ENCODE measurements at places on chromosomes 13 and 19.

DNA sequence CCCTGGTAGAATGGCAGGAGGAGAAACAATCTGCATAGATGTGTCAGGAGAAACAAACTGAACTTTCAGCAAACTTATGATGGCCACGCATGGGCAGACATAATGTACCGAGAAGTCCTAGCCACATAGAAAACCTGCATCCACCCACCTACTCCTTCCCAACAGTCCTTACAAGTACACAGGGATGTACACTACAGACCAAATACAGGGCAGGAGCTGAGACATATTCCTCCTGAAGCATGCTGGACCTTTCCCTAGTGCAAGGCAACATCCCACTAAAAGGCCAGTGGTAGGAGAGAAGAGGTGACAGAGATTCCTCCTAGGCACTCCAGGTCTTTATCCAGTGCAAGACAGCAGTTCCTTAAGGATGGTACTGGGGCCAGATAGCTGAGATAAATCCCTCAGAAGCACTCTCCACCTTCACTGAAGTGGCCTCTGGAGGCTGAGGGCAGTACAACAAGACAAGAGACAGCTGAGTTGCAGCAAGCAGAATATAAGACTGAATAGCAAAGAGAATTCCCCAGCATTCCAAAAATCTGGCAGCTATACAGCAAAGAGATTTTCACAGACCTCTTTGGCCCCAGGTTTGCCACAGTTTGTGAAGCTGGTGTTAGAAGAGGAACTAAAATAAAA is 18.3 kb downstream of the VWA8 start:
- no peak for DNase-seq

- no peak for DNase-seq
Observed at GRCh38 chr13:41969072-41969471, 8.2 kb upstream of the VWA8 start.

DNA sequence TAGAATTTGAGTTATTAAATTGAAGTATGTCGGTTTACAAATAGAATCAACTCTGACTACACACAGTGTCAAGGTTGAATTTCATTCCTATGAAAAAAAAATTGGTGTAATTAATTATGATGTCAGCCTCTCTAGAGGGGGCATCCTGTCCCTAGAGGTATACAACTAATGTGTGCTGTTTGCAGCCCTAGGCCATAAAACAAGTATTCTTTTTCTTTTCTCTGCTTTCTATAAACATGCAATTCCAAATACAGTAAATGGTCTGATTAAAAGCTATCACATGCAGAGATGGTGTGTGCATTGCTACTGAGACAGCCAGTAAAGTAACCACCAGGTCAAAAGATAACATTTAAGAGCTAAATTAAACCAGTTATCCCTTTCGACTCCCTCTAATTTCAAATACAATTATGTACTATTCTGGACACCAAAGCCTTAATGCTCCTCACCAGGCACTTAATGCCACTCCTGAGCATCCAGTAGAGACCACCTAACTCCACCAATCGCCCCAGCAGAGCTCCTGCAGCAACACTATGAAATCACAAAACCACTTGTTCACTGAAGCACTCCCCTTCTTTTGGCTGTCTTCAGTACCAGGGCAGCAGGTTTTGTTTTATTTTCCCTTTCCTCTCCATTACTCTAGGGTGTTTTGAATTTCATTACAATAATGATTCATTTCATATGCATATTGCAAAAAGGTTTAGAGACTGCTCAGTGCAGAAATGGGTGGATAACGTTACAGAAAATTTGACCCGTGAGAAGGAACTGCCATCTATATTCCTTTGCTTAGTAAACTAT is 426.9 kb downstream of the PCDH9 start:
- DNase-seq = no peak

GRCh38 chr13:59452189-59452890 is 711.4 kb downstream of the DIAPH3 start:
- DNase-seq = no peak

DNA sequence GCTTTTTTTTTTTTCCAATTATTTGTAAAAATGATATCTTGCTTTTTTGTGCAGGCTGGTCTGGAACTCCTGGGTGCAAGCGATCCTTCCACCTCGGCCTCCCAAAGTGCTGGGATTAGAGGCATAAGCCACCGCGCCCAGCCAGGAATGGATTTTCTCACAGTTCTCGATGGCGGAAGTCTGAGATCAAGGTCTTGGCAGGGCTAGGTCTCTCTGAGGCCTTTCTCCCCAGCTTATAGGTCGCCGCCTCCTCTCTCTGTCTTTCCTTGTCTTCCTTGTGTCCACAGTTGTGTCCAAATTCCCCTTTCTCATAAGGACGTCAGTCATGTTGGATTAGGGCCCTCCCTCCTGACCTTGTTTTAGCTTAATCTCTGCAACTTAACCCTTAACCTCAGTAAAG is 200.5 kb downstream of the UQCRFS1 start:
- no peak for DNase-seq

DNA sequence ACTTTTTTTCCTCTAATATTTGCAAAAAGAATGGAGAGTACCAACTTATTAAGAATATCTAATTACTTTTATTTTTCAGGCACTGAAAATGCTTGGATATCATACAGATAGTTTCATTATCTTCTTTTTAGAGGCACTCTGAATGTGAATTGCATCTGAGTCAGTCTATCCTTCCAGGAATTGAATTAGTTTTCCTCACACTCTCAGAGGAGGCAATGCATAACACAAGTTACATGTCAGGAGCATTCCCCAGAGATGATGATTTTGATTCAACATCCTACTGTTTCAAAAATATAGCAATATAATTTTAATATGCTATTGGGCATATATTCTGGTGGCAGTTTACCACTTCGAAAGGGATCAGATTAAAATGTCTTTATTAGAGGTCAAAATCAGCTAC is 1315.4 kb downstream of the PCDH9 start:
- no peak for DNase-seq

DNA sequence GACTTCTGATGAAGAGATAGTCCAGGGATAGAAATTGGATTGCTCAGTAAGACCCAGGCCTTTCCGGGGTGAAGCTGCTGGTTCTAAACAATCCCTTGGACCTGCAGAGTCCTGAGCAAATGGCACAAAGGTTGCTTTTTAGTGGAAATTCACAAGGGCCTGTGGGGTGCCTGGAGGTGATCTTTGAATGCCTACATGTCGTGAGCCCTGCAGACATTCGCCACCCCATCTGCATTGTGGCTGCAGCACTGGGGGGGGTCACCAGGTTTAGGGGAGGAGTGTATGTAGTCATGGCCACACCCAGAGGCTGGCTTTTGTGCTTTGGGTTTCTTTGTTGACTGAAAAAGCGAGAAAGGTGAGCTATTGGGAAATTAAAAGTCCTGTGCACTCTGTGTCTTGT is 41.4 kb downstream of the SLC7A9 start:
- no peak for DNase-seq

- DNase-seq = no peak
Observed at GRCh38 chr19:9000933-9001332, 9.3 kb downstream of the MUC16 start.

DNA sequence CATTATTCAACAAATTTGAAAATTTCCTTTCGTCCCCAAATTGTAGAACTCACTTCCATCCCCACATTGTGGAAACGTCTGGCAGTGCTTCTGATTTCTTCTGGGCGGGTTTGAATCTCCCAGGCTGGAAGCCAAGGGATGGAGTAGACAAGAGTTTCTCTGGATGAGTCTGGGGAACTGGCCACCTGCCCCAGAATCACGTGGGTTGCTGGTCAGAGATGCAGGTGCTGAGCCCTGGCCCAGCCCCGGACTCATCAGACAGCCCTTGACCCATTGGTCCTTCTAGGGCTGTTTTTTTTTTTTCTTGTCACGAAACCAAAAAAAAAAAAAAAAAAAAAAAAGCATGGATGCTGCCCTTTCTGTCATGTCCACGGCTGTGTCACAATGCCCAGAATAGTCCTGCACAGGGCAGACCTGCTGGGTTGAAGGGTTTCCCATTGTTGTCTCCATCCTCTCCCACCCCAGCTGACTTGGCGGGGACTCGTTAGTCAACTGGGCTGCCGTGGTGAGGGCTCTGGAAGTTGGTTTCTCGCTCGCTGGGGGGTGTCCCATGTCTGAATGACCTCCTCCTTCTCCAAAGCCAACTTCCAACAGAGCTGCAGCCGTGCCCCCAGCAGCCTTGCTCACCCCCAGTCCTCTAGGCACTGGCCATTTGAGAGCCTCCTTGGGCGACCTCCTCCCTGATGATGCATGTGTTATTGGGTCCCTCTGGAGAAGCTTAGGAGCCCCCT is 12.8 kb downstream of the CHST8 start:
- no peak for DNase-seq

DNA sequence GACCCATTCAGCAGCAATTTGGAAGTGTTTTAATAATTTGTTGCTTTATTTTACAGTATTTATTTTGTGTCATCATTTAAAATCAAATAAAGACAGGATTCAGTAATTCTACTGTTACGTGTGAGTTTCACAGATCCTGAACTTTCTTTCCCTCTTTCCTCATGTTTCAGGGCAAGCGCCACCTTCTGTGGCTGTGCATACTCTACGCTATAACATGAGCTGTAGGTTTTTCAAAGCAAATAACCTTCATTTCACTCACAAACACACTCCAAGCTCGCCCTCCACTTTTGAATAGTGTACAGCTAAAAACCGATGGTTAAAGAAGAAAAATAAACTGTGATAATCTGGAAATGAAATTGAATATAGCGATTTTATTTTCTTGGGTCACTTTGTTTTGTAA is 753.3 kb downstream of the OLFM4 start:
- DNase-seq = no peak

GRCh38 chr19:44677019-44677811 is 5.9 kb downstream of the CEACAM19 start:
- DNase-seq = no peak

- no peak for DNase-seq
Observed at GRCh38 chr19:52039169-52039568, 9.5 kb downstream of the ZNF432 start.

- no peak for DNase-seq
Observed at GRCh38 chr13:91144054-91144453, 203.4 kb upstream of the MIR17HG start.

GRCh38 chr19:51431124-51431523 is 13.7 kb upstream of the SIGLEC10 start:
- no peak for DNase-seq

- no peak for DNase-seq
Observed at GRCh38 chr13:41307884-41308640, 3.0 kb upstream of the NAA16 start.

DNA sequence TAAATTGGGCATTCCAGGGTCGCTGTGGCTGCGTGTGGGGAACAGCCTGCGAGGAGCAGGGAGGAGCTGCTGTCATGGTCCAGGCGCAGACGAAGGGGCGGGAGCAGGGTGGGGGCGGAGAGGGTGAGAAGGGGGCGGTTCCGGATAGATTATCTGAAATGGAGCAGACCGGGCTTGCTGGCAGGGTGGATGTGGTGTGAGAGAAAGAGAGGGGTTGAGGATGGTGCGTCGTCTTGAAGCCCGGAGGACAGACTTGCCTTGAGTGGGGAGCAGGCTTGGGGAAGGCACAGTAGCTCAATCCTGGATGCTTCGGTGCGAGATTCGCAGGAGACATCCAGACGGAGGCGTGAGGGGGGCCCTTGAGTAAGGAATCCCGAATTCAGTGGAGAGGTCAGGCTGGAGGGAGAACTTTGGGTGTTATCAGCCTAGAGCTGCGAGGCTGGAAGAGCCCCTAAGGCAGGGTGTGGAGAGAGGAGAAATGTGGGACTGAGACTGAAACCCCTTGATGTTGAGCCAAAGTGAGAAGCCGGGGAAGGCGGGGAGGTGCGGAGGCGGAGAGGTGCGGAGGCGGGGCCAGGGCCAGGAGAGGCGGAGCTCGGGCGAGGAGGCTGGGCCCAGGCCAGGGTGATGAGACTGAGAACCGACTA is 40.6 kb downstream of the DPF1 start:
- no peak for DNase-seq

- DNase-seq = no peak
Observed at GRCh38 chr19:46599716-46600373, 1.3 kb upstream of the CALM3 start.

- no peak for DNase-seq
Observed at GRCh38 chr13:20157151-20157796, 3.6 kb downstream of the GJA3 start.

DNA sequence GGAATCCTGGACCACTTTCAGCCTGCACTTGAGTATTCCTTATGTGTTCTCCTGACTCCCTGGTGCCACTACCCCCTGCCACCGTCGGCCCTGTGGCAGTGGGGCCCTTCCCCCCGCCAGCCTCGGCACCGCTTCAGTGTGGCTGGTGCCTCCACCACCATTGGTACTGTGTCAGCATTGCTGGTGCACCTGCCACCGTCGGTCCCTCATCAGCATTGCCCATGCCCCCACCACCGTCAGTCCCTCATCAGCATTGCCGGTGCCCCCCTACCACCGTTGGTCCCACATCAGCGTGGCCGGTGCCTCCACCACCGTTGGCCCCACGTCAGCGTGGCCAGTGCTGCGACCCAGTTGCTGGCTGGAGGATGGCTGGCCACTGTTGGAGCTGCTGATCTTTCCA is 228.5 kb downstream of the TM9SF2 start:
- DNase-seq = no peak

GRCh38 chr13:98419786-98420553 is 156.9 kb downstream of the STK24 start:
- DNase-seq = no peak

DNA sequence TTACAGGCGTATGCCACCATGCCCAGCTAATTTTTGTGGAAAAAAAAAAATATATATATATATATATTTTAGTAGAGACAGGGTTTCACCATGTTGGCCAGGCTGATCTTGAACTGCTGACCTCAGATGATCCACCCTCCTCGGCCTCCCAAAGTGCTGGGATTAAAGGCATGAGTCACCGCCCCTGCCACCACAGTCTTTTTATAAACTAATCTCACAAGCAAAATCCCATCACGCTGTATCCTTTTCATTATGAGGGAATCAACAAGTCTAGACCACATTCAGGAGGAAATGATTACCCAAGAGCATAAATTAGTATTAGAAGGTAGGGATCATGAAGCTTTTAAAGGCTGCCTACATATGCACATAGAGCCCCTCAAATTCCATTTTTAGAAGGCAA is 210.6 kb upstream of the NBEA start:
- DNase-seq = no peak

DNA sequence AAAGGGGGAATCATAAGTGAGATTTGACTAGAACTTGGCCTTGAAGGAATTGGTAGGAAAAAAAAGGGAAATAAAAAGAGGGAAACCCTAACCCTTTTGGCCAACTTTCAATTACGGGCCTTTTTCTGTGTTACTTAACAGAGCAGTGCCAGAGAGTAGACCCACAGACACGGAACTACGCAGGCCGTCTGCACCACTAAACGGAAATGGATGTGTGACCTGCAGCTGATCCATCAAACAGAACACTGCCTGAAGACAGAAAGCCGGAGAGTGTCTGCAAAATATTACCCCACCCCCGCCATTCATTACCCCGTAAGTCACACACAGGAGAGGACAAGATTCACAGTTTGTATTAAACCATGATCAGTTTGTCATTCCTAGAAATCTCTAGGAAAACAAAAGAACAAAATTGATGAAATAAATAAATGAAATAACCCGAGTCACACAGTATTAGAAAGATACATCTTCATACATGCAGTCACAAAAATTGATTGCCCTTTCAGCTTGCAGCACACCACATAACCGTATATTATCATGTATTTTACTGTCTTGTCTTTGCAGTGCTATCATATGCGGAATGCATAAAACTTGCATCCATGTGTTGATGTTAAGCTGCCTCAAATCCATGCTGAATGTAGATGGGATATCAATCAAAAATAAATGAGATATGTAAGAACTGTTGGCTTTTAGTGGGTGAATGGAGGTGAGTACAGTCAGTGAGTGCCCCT is 424.7 kb downstream of the IRS2 start:
- no peak for DNase-seq

Measured in stimulated activated CD4-positive, alpha-beta T cell treated with anti-CD3 and anti-CD28 coated beads, Interleukin-4, amount 100 ng/mL, for 1 hour (primary cell).